ENCODE measurements at places on chromosomes 7 and 10.

- no peak for DNase-seq
These were observed 31.3 kb upstream of the FXYD4 start for GRCh38 chr10:43340101-43340500.

- no peak for DNase-seq
These were observed 272.2 kb upstream of the NPVF start for GRCh38 chr7:25500393-25500921.

- DNase-seq, result no peak
These were observed 311.9 kb downstream of the AUTS2 start for GRCh38 chr7:69910150-69910549.

GRCh38 chr10:99551158-99551557, 18.4 kb downstream of the NKX2-3 start:
- no peak for DNase-seq

DNA sequence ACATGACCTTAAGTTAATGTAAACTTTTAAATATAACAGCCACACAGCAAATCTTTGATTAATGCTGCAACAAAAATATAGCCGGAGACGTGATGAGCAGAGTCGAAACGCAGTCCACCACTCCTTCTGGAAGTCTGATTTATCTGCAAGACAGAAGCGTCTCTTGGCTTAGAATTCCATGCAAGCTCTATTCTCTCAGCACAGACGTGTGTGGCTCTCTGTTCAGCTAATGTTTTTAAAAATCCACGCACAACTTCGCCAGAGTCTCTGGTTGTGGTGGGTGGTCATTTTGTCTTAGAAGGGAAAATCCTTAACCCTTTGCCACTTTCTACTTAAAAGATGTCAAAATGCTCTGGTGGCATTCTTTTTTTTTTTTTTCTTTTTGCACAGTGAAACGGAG, 438.0 kb upstream of the MGMT start:
- DNase-seq, result no peak

DNA sequence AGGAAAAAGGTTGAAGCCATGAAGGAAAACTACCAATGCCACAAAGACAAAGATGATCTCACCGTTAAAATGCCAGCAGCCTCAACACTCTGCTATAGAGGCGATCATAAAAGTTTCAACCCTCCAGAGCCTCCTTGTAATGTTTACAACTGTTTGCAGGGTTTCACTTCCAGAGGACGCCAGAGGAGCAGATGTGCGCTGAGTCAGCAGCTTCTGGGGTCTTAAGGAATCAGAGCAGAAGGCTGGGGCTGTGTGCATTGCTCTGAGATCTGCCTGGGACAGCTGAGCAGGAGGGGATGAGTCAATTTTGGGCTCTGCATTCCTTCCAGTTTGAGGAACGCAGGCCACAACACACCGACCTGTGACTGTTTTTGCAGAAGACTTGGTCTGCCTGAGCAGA, 98.3 kb downstream of the TMEM130 start:
- no peak for DNase-seq

GRCh38 chr10:58475322-58476277, 37.1 kb upstream of the BICC1 start:
- no peak for DNase-seq

DNA sequence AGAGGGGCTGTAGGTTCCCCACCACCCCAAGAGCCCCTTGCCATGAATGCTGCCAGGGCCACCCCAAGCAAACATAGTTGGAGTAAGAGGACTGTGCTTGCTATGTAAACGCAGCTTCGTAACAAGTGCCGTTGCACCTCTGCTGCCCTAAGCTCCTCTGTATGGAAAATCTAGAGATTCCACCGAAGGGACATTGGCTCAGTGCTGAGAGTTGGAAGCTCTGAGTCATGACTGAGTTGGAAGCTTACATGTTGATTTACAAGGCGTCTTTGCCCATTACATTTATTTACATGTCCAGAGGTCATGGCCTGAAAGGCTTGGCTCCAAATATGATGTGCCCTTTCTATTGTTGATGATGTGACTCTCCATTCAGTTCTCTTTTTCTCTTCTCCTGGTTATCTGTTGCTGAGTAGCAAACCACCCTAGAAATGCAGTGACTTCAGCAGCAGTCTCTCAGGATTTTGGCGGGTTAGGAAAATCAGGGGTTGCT, 233.1 kb upstream of the TCF7L2 start:
- DNase-seq, result no peak

- DNase-seq, result no peak
These were observed 16.3 kb upstream of the GJD4 start for GRCh38 chr10:35588836-35589235.

GRCh38 chr7:100349757-100350156, 8.2 kb upstream of the PILRB start:
- no peak for DNase-seq

GRCh38 chr10:86644152-86644793, 10.1 kb upstream of the OPN4 start:
- DNase-seq, result no peak

DNA sequence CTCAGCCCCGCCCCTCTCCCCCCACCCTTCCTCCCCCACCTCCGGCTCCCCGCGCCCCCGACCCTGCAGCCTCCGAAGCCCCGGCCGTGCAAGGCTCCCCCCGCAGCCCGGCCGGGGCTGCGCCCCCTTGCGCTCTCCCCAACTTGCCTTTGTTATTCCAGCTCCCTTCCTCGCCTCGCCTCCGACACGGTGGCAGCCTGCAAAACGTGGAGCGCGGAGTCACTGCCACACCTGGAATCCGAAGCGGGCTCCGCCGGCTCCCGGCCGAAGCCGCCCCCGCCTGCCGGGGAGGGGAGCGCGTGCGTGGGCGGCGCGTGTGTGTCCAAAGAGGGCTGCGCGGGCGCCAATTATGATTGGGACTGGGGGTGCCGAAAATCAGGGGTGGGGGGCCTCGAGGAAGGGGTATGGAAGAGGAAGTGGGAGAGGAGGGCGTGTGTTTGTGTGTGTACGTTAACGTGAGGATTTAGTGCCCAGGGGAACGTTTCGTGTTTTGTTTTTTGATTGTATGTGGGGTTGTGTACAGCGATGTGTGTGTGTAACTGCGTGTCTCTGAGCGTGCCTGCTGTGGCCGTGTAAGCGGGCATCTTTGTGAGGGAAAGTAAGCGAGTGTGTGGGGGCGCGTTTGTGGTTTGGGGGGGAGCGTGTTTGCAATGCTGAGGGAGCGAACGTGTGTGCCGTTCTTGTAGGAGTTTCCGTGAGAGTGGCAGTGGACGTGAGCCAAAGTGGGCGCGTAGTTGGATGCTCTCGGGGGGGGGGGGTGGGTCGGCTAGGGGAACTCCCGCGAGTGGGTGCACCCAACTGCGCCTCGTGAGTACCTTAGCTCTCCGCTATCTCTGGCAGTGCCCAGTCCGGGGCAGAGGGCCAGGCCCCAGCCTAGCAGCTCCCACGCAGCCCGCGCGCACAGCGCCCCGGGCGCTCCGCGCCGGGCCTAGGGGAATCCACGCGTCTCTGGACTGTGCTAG, 1.2 kb upstream of the ZMIZ1 start:
- peak; percentile 74 for DNase-seq

- no peak for DNase-seq
These were observed 139.6 kb upstream of the GPR26 start for GRCh38 chr10:123526356-123527064.
